ENCODE measurements at places on chromosomes 6 and 20.

GRCh38 chr6:29850011-29850553 lies 22.5 kb downstream of the HLA-G start:
- DNase-seq = no peak

GRCh38 chr6:112603726-112604125 lies 256.6 kb downstream of the RFPL4B start:
- DNase-seq = no peak

- no peak for DNase-seq
Observed at GRCh38 chr6:139649732-139650131, 275.3 kb upstream of the CITED2 start.

DNA sequence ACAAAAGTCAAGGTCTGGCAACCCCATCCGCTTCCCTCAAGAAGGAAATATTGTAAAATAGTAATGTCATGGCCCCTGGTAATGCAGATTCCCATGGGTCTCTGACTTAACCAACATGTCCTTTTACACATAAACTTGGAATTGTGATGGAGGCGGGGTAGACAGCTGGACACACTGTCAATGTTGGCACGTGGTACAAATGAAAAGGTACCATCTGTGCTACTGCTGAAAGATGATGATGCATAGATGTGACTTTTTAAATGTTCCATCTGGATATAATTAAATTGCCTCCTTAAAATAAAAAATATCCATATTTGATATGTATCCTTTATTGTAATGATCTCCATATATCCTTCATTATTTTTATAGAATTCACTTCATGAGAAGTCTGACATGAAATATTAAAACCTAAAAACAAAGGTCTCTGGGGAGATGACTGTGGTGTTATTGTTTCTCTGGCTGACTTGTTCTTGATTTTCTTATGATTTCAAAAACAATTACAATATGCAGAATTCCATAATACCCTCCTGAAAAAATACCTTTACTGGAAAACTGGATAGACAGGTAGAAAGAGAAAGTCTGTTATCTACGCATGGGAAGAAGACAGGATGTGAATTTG lies 104.5 kb downstream of the MKKS start:
- no peak for DNase-seq

- DNase-seq = no peak
Observed at GRCh38 chr6:163709693-163710092, 295.2 kb downstream of the QKI start.

DNA sequence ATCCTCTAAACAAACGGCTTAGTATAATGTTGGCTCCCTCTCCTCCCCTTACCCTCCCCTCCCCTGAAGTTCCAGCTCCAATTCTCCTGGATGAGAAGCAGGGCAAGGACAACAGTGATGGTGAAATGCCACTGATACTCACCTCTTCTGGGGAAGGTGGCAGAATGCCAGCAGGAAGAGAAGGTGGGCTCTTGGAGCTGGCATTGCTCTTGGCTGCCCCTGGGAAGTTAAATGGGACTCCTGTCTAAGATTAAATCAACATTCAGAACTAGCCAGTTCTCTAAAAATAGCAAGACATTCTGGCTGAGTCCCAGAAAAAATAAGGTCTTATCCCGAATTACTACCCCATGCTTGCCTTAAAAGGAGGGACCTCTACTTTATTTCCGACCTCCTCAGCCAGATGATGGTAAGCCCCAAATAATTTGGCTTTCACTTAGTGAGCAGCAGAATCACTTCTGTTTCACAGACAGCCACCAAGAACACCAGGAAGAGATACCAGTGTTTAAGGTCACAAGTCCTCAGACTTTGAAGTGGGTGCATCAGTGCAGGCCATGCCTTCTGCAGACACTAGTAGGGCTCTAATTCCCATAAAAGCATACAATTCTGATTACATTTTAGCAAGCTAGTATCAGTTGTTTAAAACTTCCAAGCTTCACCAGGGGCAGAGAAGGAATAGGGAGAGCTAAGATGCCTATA lies 46.0 kb upstream of the IL17A start:
- no peak for DNase-seq

DNA sequence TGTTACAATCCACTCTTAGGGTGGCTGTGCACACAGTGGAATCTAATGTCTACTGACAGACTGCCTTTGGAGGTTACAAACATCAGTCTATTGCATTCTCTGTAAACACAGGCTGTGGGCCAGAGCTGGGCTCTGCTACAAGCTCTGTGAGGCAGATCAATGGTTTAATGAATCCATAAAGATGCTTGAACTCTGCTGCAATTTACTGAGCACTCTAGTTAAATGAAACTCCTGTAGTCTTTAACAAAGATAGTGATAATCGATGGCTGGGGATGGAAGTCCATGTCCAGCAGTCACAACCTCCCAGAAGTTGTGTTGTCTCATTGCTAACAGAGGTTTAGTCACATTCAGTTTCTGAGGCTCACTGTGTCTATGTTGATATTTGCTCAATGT lies 50.5 kb downstream of the SOBP start:
- DNase-seq = no peak

GRCh38 chr20:9136114-9136513 lies 67.2 kb downstream of the PLCB4 start:
- DNase-seq = no peak

DNA sequence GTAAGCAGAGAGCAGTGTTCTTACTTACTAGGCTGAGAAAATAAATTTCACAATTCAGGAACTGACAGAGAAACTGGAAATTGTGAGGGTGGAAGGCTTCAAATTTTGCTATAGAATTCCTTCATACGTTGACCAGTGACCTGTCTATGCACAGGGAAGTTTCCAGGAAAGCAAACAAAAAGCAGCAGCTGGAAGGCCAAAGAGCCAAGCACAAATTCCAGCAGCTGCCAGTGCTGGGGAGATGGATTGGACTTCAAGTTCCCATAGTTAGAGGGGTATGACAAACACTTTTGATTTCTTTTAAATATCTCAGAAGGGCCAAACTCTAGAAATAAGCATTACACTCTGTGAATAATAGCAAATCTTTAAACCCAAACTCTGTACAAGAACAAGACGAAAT lies 299.1 kb upstream of the KCNQ5 start:
- DNase-seq = no peak

Measured in right renal pelvis (tissue), 4 donors.